ENCODE measurements at places on chromosomes 5 and 9. TPM values are rescaled to one million over a fixed set of nuclear protein-coding genes. Genes with fewer than 3 reads are reported as not detected.

The WNK2 gene
- total RNA-seq, result 1.1 TPM

The CER1 gene
- total RNA-seq, result not detected

The C8G gene
- 3.4 TPM for total RNA-seq

The NR5A1 gene
- total RNA-seq, result 0.07 TPM

DNA sequence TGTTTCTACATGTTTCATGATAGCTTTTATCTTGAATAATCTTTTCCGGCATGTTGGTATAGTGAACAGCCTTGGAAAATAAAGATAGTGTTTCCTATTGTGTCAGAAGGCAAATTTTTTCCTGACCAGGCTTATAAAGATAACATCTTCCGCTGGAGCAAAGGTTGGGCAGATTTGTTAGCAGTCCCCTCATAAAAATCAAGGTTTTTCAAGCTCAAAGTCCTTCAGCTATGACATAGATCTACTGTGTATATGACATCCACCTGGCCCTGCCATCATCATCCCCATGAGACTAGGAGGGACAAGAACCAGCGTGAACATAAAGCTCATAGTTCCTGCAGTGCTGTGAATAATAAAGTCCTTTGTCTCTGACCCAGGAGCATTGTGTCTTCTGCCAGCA is 30.4 kb upstream of the OTULINL start:
- no peak for DNase-seq
- no peak overlapping the region for H3K4me3 ChIP-seq
- peaks cover 6% of the 10 kb centered on the region for H3K36me3 ChIP-seq
- H3K27ac ChIP-seq, result no peak overlapping the region

- H3K4me3 ChIP-seq, result no peak overlapping the region
- no peaks in the 10 kb centered on the region for H3K27me3 ChIP-seq
- DNase-seq, result no peak
- H3K36me3 ChIP-seq, result no peaks in the 10 kb centered on the region
- H3K27ac ChIP-seq, result no peak overlapping the region
Measured at GRCh38 chr9:81609782-81610739, 79.3 kb downstream of the TLE1 start.

GRCh38 chr5:34869256-34869655 is 30.3 kb downstream of the TTC23L start:
- no peaks in the 10 kb centered on the region for H3K4me1 ChIP-seq
- no peak overlapping the region for H3K4me3 ChIP-seq
- no peak overlapping the region for H3K27ac ChIP-seq
- DNase-seq, result no peak
- peaks cover 5% of the 10 kb centered on the region for H3K27me3 ChIP-seq

- H3K27me3 ChIP-seq, result no peaks in the 10 kb centered on the region
- DNase-seq, result peak; percentile 37
- no peak overlapping the region for H3K27ac ChIP-seq
- no peak overlapping the region for H3K4me3 ChIP-seq
- H3K36me3 ChIP-seq, result peaks cover 16% of the 10 kb centered on the region
Measured at GRCh38 chr9:101566904-101567724, 27.7 kb downstream of the PPP3R2 start.

Data from activated T-cell treated with anti-CD3 and anti-CD28 coated beads, Interleukin-2, amount 50 U/mL, for 72 hours (primary cell).